CD4-positive, alpha-beta T cell treated with Interleukin-12 subunit alpha and Interleukin-12 subunit beta, for 1 hour (primary cell): ENCODE measurements at places on chromosomes 3 and 15.

DNA sequence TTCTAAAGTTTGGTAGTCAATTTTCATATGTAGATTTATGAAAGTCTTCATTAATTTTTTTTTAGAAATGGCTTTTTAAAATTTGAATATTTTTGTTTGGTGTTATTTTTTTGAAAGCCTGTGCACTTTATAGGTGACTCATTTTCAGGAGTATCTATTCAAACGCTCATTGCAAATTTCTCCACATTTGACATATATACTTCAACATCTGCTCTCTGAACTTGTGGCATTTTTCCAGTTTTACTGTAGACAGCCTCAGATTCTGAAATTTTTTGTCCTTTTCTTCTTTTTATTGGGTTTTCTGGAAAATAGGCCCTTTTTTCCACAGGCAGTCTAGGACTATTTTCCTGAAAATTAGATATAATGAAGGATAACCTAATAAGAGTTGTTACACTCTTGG is 396.6 kb downstream of the RBMS3 start:
- DNase-seq = no peak

DNA sequence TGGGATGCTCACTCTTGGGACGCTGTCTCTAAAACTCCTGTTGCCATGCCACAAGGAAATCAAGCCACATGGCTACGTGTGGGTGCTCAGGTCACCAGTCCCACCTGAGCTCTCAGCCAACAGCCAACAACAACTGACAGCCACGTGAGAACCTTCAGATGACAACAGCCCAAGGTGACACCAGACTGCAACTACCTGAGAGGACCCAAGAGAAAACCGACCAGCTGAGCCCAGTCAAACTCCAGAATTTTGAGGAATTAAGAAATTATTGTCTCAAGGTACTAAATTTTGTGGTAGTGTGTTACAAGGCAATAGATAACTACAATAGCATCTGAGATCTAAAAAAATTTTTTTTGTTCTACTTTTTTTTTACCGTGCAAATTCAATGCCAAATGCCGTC is 75.2 kb downstream of the ITGA11 start:
- DNase-seq = no peak

DNA sequence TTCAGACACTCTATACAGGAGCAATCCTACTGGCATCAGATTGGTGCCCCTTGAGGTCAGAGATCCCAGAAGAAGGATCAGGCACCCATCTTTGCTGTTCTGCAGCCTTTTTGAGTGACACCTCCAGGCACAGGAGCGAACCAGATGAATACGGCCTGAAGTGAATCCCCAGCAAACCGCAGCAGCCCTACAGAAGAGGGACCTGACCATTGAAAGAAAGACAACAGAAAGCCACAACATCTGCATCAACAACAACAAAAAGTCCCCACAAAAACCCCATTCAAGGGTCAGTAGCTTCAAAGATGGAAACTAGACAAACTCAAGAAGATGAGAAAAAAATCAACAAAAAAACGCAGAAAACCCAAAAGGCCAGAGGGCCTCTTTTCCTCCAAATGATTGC is 130.4 kb downstream of the PPM1L start:
- DNase-seq = no peak

DNA sequence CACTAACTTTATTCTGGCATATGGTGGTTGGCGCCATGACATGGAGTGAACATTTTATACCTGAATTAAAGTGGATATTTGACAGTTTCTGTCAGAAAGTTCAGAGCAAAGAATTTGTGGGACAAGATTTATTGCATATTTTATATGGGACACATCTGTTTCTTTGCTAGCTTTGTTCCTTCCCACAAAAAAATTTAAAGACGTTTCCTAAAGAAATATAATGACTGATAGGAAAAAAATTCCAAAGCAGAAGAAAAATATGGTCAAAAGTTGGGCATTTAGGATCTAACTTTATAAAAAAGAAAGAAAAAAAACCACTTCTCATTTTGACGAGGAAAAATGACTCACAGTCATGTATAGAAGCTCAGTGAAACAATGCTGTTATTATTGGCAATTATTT is 101.6 kb downstream of the GREM1 start:
- no peak for DNase-seq

DNA sequence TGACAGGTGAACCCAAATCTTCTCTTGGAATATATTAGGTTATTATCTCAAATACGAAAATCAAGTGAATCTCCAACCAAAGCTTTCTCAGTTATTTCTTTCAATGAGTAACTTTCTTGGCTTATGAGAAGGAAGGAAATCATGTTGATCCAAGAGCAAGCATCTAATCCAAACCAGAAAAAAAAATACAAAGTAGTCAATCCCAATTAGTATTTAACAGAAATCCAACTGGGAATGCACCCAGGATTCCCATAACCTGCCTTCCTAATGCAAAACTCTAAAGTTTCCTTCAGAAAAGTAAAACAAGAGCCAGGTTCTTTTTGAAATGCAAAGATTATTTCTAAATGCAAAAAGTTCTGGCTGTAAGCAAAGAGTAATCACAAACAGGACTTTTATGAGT is 289.3 kb downstream of the SHOX2 start:
- DNase-seq = no peak

DNA sequence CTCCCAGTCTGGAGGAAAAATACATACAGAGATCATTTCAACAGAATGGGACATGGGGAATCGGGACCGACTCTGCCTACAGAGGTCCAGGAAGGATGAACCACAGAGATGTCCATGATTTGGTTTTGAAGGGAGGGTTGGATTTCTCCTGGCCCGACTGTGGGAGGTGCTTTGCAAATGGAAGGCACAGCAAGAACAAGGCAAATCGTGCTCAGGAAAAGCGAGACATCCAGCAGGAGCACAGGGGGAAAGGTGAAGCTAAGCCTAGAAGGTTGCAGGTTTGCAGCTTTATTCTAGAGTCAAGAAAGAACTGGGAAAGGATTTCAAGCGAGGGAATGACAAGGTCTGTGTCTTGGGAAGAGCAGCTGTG is 181.9 kb downstream of the OPA1 start:
- no peak for DNase-seq

GRCh38 chr3:2094941-2095340 is 3.7 kb upstream of the CNTN4 start:
- DNase-seq = no peak

GRCh38 chr15:68301301-68301700 is 23.8 kb downstream of the FEM1B start:
- no peak for DNase-seq

DNA sequence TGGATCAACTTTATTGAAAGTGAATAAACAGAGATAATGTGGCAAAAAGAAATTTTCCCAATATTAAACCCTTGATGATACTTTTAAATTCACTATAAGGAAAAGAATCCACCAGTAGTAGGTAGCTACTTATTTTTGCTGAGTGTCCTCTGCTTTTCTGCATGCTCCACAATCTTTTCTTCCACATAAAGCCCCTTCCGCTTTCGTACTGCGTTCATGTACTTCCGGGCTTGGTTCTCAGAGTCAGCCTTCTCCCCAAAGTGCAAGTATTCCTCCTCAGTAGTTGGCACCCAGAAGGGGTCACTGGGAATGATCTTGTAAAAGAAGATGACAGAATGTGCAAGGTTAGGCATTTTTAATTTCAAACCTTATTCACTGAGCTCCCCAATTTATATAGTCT is 84.4 kb upstream of the MEX3B start:
- DNase-seq = no peak

GRCh38 chr3:163462446-163462845 is 1615.8 kb downstream of the SI start:
- DNase-seq = no peak

GRCh38 chr3:6168256-6168655 is 692.7 kb upstream of the GRM7 start:
- no peak for DNase-seq

GRCh38 chr3:15964605-15965442 is 167.0 kb upstream of the ANKRD28 start:
- no peak for DNase-seq

GRCh38 chr3:123523023-123523412 is 61.8 kb downstream of the HACD2 start:
- no peak for DNase-seq

DNA sequence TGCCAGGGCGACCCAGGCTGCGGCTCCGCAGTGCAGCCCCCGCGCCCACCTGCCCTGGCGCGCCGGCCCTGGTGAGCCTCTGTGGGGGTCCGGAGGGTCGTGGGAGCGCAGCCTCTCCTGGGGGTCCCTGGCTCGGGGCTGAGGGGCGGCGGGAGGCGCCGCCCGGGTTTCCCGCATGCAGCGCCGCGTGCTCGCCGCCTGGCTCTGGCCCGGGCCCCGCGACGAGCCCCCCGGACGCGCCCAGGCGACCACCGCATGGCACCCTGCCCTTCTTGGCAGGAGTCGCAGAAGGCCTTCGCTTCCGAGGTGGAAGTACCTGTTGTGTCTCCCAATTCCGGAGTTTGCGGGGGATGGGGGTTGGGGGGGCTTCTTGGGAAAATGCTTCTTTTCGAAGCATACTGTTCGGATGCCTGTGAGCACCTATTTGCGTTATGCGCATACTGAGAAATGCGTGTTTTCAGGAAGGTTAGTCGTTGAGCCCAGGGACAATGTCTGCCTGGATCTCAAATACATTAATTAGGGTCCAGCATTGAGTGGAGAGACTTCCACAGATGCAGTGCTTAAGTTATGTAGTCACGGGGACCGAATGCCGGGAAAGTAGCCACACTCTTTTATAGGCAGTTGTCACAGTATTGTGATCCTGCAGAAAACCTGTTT is 1.3 kb downstream of the GABRA5 start:
- DNase-seq = no peak

DNA sequence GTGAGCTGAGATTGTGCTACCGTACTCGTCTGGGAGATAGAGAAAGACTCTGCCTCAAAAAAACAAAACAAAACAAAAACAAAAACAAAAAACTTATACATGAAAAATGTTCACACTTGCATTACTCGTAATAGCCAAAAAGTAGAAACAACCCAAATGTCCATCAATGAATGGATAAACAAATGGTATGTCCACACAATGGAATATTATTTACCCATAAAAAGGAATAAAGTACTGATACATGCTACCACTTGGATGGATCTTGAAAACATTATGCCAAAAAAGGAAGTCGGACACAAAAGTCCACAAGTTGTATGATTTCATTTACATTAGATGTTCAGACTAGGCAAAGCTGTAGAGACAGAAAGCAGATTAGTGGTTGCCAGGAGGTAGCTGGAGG is 26.7 kb downstream of the PCYT1A start:
- DNase-seq = no peak

GRCh38 chr3:104474011-104474410 is 892.7 kb upstream of the ALCAM start:
- no peak for DNase-seq

DNA sequence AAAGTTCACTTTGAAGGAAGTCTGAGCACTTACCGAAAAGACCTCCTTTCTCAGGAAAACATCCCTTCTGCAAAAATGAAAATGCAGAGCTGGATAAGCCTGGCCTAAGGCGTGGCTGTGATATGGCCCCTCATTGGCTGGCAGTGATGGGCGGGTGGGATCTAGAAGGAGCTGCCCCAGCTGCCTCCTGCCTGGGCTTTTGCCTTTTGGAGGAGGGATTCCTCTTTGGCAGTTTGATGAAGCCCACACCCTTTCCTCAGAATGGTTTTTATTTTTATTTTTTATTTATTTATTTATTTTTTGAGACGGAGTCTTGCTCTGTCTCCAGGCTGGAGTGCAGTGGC is 4.0 kb upstream of the DZIP1L start:
- DNase-seq = no peak

DNA sequence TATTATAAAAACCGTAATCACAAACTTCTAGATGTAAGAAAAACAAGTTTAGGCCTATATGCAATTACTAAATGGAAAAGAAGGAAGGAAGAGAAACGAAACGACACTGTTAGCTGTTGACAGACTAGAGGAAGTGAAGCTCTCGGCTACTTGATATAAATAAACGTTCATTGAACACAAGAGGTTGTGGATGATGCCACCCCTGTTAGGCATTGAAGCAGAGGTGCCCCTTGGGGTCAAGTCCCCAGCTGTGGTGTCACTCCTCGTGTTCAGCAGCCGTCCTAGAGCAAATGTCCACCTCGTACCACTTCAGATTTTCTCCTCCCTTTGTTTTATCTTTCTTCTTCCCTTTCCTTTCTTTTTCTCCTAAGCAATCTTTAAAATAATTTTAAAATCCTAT is 146.5 kb upstream of the UBE2E1 start:
- no peak for DNase-seq
